ENCODE measurements at places on chromosomes 4 and X.

- DNase-seq = no peak
Measured at GRCh38 chr4:160969925-160970324, 1193.9 kb downstream of the FSTL5 start.

DNA sequence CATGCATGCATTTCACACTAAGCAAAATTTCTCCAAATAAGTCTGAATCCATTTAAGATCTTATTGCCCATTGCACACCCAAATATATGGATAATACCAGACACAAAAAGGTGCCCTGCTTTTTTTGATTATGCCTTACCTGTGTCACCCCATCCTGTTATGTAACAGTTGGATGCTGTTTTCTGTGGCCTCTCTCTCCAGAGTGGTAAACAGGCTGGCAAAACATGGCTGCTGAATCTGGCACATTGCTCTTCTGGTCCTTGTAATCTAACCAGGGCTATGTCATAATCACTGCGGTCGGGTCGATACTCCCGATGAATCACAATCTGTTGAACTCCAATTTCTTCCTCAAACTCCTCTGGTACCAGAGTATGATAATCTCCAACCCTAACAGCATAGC lies 70.1 kb downstream of the PRSS12 start:
- no peak for DNase-seq

DNA sequence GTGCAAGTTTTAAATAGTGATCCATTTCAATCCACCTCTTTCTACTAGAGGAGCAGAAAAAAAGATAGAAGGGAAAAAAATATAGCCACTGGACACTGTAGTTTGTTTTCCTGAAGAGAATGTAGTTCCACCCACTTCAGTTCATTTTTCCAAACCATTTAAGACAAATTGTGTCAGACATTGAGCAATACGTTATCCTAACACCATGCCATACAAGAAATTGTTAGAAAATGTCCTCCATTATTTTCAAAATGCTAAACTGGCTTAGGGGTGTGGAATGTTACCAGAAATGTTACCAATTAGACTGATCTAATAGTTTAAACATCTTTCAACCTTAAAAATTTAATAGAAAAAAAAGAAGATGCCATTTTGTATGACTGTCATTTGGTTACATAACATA lies 48.6 kb upstream of the ETNPPL start:
- no peak for DNase-seq

- DNase-seq = no peak
Measured at GRCh38 chrX:98068024-98068580, 1184.4 kb downstream of the RPA4 start.

Measured in activated T-cell treated with anti-CD3 and anti-CD28 coated beads for 1 hour (primary cell).